ENCODE measurements at places on chromosomes 12 and 14.
A peak's percentile ranks its signal among the peaks of the same experiment; 100 is the strongest.

DNA sequence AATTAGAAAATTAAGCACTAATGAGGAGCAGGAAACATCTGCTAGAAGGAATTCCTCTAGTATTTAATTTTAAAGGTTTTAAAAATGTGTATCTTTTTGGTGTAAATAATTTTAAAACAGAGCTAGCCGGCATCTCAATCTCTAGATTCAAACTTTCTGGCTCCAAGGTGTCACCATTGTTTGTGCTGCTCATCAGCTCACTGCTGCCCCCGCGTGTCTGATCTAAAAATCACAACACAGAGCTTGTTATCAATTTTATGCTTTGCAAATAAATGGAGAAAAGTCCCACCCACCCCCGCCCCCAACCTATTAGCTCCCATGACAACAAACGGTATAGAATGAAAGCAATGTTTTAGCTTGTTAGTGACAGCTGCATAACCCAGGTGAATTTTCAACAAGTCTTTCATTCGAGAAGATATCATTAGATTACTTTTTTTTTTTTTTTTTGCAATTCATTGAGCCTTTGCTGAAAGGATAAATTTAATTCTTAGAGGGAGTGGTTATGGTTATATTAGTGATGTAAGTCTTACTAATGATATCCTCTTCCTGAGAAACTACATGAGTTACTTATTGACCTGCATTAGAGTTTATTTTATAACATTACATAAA, 11.3 kb upstream of the ABHD12B start:
- DNase-seq: peak; percentile 75

- DNase-seq: no peak
Observed at GRCh38 chr12:53532021-53532420, 24.7 kb upstream of the NPFF start.

- no peak for DNase-seq
Observed at GRCh38 chr12:131041216-131041967, 87.7 kb downstream of the ADGRD1 start.

DNA sequence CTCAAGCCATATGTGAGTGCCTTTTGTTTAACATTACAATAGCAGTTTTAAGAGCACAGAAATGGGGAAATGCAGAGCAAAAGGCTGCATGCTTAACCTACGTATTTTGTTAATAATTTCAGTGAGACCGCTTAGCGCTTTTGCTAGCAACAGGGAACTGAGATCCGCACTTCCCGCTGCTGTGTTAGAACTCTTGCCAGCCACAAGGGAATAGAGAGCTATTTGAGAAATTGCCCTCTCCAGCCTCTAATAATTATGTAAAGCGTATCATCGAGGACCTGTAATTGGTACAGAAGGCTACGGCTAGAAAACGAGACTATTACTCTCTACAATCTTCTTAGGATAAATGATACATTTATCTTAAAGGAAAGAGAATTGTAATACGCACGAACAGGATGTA, 205.2 kb upstream of the GRIP1 start:
- DNase-seq: no peak

GRCh38 chr14:33945210-33946088, 5.4 kb downstream of the EGLN3 start:
- DNase-seq: no peak

DNA sequence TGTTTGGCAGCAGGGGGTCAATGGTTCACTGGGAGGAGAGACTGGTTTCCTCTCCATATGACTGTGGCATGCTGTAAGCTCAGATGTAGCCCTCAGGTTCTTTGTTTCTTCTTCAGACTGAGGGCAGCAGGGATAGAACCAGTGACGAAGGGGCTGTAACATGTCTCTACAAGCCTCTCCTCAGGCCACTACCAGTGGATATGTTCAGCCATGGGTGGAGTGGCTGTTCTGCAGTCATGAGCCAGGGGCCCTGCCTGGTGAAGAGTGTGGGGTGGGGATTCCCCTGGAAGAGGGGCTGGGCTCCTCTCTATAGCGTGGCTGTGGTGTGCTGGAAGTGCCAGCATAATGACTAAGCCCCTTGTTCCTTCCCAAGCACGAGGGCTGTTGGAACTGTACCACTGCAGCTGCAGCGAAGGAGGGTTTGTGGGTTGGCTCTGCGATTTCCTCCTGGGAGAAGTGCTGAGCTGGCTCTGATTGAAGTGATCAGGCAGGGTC, 55.8 kb downstream of the CMAS start:
- no peak for DNase-seq

GRCh38 chr14:72801836-72802587, 91.9 kb downstream of the DPF3 start:
- DNase-seq: no peak

- DNase-seq: no peak
Observed at GRCh38 chr12:71686658-71687025, 760 bp downstream of the TMEM19 start.

DNA sequence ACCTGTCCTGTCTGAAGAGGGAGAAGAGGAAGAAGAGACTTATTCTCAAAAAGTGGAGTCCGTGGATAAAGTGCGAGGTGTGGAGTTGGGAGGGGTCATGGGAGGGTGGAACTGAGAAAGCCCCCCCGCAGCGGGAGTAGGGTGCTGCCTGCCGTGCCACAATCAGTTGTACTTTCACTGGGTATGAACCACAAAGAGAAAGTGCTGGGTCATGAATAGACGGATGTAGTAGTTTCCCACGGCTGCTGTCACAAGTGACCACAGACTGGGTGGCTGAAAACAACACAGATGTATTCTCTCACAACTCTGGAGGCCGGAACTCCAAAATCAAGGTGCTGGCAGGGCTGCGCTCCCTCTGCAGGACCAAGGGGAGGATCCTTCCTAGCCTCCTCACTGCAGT, 5.5 kb downstream of the DNAH10 start:
- DNase-seq: no peak

- no peak for DNase-seq
Observed at GRCh38 chr12:19518209-19518608, 78.9 kb downstream of the AEBP2 start.

DNA sequence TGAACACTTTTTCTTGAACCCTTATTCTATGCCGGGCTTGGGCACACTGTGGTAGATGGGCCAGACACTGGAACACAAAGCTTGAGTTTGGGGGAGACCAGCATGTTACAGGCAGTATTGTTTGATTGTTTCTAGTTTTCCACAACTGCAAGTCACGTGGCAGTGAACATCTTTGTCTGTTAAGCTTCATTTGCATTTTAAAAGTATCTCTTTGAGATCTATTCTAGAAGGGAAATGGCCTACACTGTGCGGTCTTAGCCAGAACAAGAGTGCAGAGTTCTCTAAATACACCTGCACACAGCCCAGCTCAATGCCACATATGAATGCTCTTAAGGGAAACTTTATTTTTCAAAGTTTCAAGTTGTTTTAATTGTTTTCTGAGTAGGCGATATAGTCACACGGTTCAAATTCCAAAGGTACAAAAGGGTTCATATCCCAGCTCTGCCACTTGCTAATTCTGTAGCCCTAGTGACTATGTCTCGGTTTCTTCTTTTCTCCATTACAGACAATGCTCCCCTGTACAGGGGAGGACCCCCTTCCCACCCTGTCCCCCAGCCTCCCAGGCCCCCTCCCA, 24.9 kb downstream of the RIN3 start:
- no peak for DNase-seq

- no peak for DNase-seq
Observed at GRCh38 chr12:109157986-109158385, 41.6 kb downstream of the ACACB start.

DNA sequence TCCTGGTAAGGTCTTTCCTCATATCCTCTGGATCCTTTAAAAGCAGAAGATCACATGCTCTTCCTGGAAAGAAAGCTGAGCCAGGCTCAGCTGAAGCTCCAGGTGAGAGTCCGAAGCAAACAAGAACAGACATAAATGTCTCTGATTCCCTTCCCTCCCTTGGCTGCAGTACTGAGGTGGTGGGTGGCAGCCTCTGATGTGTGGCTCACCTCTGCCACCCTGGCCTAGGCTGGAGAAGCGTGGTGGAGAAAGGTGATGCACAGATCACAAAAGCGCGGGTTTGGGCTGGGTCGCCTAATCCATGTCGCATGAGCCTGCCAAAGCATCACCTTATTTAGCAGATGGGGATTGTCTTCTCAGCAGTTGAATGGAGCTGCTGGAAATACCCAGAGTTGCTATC, 2.8 kb upstream of the KRT76 start:
- DNase-seq: no peak

DNA sequence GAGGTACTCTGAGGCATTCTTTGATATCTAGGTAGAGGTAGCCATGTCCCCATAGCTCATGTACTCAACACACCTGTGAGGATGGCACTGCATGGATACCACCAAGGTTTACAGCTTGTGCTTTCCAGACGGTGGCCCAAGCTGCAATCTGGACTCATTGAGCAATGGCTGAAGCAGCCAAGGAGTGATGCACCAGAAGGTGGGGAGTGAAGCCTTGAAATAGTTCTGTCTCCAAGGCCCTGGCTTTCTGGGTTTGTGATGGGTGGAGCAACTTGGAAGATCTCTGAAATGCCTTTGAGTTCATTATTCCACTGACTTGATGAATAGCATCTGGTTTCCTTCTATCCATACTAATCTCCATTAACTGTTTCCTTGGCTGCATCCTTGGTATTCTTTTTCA, 290.0 kb upstream of the NOVA1 start:
- DNase-seq: no peak

GRCh38 chr14:77069551-77069950, 28.5 kb upstream of the CIPC start:
- DNase-seq: no peak

- no peak for DNase-seq
Observed at GRCh38 chr14:68140806-68141205, 321.2 kb downstream of the RAD51B start.

GRCh38 chr12:237026-237815, 23.3 kb upstream of the SLC6A12 start:
- no peak for DNase-seq

DNA sequence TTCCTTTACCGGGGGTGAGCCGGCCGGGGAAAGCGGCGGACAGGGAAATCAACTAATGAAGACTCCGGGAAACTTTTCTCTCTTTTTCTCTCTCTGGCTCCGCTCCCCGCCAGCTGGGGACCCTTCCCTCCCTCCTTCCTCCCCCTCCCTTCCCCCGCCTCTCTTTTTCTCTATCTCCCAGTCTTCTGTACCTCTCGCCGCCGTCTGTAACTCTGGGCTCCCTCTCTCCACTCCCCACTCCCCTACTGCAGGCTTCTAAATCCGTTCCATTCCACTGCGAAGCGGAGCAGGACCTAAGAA, 6.9 kb upstream of the HOXC11 start:
- DNase-seq: no peak

DNA sequence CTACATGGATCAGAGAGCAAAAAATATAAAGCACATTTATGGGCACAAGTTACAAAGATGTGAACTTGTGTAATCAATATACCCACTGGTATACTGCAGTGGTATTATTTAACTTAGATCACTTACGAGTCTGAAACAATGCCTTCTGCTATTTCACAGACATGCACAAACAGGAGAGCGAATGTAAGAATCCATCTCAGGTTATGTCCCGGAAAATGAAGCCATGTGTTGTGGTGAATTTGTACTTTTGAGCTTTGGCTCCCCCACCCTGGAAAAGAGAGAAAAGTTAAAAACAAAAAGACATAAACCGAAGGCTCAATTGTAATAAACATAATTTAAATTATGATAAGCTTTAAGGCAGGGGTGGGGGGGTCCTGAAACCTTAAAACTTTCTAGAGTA, 7.6 kb downstream of the ABCC9 start:
- no peak for DNase-seq

DNA sequence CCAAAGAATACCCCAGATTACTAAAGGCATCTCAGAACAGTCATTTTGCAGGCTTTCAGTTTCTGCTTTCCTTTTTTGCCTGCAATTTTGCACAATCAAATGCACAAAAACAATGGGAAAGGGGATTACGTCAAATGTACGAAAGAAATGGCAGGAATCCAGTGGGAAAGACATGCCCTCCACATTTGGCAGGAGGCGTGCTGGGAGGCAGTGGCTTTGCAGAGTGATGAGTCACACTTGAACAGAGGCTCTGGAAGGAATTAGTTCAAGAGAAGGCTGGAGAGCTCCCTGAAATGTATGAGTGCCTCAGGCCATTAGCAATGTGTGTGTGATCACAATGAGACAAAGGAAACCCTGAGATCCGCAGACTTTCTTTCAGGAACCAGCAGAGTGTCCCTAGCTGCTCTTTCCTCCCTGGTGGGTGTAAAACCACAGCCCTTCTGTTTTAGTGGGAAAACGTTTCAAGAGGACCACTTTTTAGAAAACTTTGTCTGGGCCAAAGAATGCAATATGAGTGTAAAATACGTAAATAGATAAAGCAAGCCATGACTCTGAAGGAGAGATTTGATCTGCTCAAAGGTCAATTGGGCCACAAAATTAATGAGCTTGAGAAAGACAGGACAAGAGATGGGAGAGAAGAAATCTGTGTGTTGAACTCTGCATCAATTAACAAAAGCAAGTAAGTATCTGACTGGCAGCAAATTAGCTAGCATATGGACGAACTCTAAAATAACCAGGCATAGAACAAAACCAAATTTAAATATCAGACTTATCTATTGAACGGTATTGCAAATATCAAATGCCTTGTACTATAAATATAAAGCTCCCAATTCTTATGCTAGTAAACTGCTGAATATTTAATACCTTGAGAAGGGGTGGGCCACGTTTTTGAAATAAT, 155.4 kb upstream of the PDE3A start:
- DNase-seq: no peak

DNA sequence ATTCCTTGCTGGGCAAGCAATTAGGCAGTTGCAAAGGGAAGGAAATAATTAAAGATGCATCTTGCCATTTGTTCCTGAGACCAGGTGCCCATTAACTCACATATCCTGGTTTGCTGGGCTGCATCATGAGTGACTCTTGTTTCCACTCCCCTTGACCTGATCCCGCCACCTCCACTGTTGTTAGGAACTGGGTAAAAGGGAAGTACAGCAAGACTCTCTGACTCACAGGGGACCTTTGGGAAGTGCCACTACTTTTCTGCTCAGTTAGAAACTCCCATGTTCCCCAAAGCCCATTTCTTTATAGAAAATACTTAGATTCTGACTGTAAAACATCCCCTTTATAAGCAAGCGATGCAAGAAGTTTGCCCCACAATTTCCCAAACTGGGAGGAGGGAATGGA, 186.0 kb upstream of the BCL2L14 start:
- no peak for DNase-seq

DNA sequence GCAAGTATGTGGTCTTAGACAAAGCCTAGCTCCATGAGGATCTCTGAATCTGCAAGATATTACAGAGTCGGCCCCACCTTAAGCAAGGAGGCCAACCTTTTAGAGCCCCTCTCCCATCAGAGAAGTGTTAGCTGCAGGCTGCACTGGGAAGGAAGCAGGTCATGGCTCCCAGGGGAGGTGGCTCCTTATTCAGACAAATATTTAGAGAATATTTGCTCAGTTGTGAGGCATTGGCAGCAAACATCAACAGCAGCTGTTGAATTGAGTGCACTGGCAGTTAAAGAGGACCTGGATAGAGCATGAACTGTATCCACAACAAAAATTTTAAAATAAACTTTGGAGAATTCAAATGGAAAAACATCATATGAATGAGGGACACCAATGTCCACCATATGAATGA, 44.7 kb downstream of the FSCB start:
- no peak for DNase-seq

DNA sequence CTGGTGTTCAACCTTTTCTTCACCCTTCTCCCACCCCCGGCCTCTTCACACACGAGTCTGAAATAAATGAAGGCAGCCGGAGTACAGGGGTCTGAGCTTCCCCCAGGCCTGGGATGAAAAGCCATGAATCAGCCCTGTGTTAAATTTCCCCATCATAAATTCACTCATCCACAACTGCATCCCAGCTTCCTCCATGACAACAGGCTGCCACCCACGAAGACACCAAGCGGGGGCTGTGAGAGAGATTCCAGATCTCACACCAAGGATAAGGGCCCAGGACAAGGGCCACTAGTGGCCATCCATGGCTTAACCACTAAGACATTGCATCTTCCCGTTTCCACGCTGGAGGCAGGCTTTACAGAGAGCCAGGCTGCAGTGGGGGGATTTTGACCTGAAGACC, 93.9 kb upstream of the NCOR2 start:
- DNase-seq: no peak

Data from stimulated activated CD4-positive, alpha-beta T cell treated with anti-CD3 and anti-CD28 coated beads, TNF-alpha, amount 100 ng/mL, for 1 hour (primary cell).